Putamen (tissue), 1 donor: ENCODE measurements at places on chromosomes 12 and 14.

DNA sequence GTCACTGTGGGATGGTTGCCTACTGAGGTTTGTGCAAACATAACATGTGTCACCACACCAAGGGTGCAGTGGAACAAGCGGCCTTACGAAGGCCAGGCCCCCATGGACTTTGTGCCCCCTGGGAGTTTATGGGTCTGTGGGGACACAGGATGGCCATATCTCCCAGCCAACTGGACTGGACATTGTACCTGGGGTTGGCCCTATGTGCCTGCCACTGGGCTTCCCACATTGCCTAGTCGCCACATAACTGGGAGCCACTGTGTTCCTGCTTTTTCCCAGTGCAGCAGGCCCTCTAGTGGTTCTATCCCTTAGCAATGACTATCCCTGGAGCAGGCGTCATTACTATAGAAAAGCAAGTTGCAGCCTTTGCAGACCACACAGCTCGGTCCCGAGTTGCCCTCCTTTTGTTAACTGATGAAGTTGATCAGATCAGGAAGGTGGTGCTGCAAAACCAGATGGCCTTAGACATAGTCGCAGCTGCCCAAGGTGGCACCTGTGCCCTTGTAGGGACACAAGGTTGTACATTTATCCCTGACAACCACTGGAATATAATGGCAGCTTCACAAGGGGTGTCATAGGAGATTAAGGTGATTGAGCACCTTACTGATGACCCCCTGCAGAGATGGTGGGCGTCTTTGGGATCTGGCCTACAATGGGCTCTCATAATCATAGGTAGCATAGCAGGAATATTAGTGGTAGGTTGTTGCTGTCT is 15.2 kb upstream of the RNASE12 start:
- no peak for DNase-seq

DNA sequence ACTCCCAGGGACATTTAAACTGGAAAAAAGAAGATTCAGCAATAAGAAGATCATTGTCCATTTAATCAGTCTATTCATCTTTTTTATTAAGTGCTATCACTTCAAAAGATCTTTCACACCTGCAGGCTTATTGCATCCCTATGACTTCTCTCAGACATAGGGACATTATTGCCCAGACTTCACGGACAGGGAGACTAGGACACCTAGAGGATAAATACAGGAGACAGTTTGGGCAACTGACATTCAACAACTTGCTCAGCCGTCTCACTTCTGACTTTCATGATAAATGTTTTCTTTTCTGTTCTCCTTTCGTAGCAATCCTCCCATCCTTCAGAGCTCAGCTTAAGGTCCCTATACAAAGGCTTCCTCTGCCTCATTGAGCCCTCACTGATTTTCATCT is 84.3 kb downstream of the TMEM30B start:
- DNase-seq = no peak

- no peak for DNase-seq
These were observed 99.8 kb upstream of the TMTC1 start for GRCh38 chr12:29883525-29883924.

GRCh38 chr14:73125746-73126145 is 10.6 kb upstream of the PSEN1 start:
- DNase-seq = no peak

GRCh38 chr12:28626504-28626903 is 436.2 kb downstream of the CCDC91 start:
- DNase-seq = no peak

DNA sequence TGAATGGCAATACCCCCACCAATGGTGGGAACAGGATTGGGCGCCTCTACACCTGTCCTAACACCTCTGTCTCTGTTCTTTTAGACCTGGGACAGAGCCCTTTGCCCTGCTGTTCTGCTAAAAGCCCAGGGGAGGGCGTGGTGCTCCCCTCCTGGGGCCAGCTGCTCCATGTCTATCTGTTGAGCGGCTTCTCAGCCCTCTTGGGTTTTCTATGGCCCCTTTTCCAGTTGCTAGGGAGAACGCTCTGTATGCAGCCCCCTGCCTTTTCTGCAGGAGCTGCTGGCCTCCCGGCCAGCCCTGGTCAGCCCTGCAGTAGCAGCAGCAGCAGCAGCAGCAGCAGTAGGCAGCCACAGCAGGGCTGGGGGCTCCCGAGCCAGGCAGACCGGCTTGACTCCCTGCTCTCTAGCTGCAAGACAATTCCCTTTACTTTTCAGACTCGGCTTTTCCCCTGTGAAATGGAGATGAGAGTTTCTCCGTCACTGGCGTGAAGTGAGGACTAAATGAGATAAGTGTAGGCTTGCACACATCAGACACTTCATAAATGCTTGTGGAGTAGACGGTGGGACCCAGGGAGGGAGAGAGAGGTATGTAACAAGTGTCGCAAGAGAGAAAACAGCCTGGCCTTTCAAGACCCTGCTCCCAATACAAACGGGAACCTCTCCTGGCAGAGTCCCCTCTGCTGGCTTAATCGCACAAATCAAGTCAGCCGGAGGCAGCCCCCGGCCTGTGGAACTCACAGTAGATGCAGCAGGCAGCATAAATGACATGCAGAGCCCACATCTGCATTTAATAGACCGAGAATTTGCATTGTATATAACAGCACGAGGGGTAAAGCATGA is 1.0 kb downstream of the RTL1 start:
- no peak for DNase-seq

- DNase-seq = no peak
These were observed 40.5 kb downstream of the PARP11 start for GRCh38 chr12:3832738-3833137.

DNA sequence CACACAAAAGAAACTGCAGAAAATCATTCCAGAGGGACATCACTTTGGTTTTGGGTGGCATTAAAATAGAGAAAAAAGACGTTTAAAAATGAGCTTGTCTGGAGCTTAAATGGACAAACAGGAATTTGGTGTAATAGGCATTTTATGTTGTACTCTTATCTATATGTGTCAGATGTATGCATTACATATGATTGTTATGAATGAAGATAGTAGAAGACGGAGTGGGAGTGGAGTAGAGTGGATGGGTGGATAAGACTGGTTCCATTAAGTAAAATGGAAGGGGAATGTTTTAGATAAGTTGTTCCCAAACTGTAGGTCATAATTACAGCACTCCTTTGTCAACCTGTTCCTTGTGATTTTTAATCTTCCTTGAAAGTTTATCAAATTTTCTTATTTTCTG is 1.9 kb downstream of the CCDC91 start:
- no peak for DNase-seq

DNA sequence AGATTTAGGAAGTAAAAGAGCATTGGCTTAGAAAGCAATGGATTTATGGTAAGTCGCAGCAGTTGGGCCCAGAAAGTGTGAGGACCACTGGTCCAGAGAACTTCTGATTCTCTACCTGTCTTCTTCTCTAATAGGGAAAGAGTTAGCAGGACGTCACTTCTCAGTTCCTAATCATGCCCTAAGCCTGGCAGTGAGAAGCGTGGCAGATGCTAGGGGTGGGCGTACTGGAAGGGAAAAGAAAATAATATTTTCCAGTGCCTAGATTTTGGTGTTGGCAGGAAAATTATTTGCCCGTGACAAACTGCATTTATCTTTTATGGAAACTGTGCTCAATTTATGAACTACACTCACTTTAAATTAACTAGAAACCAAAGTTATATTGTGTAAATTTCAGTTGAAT is 212.3 kb downstream of the PPFIA2 start:
- no peak for DNase-seq

- no peak for DNase-seq
These were observed 23.7 kb downstream of the PRPF40B start for GRCh38 chr12:49646871-49647654.

GRCh38 chr14:91135039-91135438 is 21.2 kb downstream of the DGLUCY start:
- no peak for DNase-seq

DNA sequence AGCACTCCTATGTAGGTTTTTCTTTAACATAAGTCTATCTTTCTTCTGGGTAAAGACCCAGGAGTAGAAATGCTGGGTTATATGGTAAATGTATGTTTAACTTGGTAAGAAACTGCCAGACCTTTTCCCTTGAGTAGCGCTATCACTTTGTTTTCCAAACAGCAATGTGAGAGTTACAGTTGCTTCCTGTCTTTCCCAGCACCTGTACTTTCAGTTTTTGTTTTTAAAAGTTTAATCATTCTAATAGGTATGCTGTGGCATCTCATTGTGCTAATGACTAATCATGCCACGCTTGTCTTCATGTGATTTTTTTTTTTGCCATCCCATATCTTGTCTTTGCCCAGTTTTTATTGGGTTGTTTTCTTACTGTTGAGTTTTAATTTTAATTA is 28.1 kb downstream of the GIT2 start:
- no peak for DNase-seq

- no peak for DNase-seq
These were observed 64.1 kb upstream of the DYNC1H1 start for GRCh38 chr14:101900253-101900652.

GRCh38 chr14:97206916-97207315 is 409.7 kb downstream of the VRK1 start:
- DNase-seq = no peak

DNA sequence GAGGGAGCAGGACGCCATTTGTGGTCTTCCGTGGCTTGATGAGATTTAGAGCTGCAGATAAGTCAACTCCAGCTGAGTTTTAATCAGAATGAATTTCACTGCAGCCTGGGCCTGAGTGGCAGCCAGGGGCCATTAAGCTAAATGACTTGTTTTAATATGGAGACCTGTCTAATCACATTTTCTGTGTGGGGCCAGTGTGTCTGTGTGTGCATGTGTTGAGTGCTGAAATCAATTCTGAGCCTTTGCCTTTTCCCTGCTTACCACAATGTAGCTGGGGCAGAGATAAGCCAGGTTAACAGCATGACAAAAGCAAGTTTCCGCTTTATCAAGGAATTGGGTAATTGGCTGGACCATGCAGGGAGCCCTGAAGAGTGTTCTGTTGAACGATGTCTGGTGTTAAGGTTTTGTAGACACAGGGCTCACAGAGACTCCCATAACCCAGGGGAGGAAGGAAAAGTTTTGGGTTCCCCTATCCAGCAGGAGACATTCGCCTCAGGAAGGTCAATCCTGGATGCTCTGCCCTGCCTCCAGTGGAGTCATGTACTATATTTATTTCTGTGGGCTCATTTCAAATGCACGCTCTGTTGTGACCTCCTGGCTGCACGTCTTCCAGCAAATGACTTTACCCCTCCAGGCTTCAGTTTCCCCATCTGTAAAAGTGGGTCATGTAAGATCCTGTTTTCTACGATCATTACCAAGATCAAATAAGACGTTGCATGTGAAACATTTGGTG is 24.2 kb downstream of the RPH3A start:
- no peak for DNase-seq

GRCh38 chr12:43309959-43310358 is 242.0 kb downstream of the ADAMTS20 start:
- no peak for DNase-seq

GRCh38 chr12:68460236-68460635 is 128.1 kb upstream of the MDM1 start:
- no peak for DNase-seq

- no peak for DNase-seq
These were observed 986.4 kb downstream of the AACS start for GRCh38 chr12:126051611-126052107.

DNA sequence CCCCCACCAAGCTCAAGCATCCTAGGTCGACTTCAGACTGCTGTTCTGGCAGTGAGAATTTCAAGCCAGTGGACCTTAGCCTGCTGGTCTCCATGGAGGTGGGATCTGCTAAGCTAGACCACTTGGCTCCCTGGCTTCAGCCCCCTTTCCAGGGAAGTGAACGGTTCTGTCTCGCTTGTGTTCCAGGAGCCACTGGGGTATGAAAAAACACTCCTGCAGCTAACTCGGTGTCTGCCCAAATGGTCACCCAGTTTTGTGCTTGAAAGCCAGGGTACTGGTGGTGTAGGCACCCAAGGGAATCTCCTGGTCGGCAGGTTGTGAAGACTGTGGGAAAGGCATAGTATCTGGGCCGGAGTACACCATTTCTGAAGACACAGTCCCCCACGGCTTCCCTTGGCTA is 44.6 kb upstream of the FKBP4 start:
- DNase-seq = no peak

GRCh38 chr14:76583805-76584204 is 177.5 kb upstream of the VASH1 start:
- no peak for DNase-seq

DNA sequence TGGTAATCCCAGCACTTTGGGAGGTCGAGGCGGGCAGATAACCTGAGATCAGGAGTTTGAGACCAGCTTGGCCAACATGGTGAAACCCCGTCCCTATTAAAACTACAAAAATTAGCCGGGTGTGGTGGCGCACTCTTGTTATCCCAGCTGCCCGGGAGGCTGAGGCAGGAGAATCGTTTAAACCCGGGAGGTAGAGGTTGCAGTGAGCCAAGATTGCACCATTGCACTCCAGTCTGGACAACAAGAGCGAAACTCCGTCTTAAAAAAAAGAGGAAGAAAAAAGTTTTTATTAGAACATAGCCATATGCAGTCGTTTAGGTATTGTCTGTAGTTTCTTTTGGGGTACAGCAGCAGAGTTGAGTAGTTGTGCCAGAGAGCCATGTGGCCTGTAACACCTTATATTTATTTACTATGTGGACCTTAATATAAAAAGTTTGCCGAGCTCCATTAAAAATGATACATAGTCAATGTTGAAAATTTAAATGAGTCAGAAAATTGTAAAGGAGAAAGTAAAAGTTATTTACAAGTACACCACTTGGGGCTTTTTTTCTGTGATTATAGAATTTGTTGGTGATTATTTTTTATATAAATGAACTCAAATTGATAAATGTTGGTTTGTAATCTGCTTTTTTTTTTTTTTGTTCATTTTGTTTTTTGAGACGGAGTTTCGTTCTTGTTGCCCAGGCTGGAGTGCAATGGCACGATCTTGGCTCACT is 2.2 kb downstream of the ADIPOR2 start:
- DNase-seq = no peak

DNA sequence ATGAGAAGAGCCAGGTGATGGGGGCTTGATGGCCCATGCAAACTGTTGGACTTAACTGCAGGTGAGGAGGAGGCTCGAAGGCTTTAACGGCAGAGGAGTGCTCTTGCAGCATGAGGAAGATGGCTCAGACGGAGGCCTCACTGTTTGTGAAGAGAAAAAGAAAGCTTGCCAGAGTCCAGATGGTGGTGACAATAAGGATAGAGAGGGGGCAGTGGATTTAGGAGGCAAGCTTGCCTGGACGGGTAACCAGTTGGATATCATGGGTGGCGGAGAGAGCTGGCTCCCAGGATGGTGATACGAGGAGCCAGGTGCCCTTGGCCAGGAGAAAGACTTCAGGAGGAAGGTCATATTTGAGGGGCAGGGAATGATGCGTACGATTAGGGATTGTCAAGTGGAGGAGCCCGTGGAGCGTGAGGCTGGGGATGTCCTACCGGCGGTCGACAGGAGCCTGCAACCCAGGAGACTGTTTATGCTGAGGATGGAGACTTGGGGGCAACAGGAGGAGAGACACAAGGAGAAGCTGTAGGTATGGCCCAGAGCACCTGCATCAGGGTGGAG is 71.8 kb downstream of the CACNA1C start:
- no peak for DNase-seq
